ENCODE measurements at places on chromosomes 3 and 15. TPM values are rescaled to one million over a fixed set of nuclear protein-coding genes. Genes with fewer than 3 reads are reported as not detected.

- no peak for DNase-seq
Observed at GRCh38 chr3:11724615-11725339, 81.1 kb upstream of the VGLL4 start.

GRCh38 chr3:24494618-24495325 lies at the start of gene THRB:
Gene THRB, minus strand, starts transcription at chr3:24494850.
- DNase-seq, result no peak

DNA sequence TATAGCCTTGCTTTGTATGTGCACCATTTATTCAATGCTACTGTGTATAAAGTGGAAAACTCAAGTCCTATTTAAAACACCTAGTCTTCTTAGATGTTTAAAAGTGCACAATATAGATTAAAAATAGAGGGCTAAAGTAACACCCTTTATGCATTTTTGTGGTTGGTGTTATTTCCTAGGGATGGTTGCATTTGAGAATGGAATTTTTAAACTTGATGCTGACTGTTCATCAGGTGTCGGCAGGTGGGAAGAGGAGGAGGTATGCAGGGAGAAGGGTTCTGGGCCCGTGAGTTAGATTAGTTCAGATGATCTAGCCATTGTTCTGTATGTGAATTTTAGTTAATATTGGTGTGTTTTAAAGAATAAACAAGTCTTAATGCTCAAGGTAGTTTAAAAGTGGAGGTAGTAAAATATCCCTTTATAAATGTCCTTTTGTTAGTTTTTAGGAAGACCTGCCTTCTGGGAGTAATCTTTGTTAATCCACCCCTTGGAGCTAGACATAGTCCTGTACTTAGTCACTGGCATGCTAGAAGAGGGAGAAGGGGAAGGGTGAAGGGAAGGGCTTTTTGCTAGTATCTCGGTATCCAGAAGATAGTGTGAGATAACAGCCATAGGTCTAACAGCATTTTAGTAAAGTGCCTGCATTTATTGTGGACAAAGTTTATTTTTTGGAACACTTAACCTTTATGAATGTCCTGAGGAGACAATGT lies 8.1 kb upstream of the SRPRB start:
- peak; percentile 24 for DNase-seq

GRCh38 chr3:71780430-71780829 lies 4.5 kb downstream of the PROK2 start:
- no peak for DNase-seq

DNA sequence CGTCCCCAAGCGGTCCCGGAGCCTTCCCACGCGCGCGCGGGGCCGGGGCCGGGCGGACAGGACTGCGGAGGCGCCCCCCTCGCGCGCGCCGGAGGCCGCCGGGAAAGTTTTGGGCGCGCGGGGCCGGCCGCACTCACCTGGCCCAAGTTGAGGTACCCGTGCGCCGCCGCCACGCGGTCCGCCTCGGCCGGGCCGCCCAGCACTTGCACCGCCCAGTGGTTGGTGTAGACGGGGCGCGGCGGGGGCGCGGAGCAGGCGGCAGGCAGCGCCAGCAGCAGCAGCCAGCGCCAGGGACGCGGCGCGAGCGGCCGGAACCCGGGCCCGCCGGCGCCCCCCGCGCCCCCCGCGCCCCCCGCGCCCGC lies 289 bp downstream of the PCSK6 start:
- DNase-seq, result no peak

- DNase-seq, result peak; percentile 3
Observed at GRCh38 chr15:80695911-80696661, 976 bp downstream of the ABHD17C start.

DNA sequence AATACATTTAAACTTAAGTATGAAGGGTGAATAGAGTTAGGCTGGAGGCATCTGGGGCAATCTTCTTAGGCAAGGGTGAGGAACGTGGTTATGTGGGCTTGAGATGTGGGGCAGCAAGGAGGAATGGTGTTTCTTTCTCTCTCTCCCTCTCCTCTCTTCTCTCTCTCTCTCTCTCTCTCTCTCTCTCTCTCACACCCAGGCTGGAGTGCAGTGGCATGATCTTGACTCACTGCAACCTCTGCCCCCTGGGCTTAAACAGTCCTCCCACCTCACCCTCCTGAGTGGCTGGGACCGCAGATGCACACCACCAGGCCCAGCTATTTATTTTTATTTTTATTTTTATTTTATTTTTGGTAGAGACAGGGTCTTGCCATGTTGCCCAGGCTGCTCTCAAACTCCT lies 4.0 kb upstream of the MGA start:
- DNase-seq, result no peak

GRCh38 chr3:78761126-78761525 lies 1006.7 kb downstream of the ROBO1 start:
- DNase-seq, result no peak

GRCh38 chr15:98683831-98684230 lies 35.5 kb downstream of the IGF1R start:
- no peak for DNase-seq

DNA sequence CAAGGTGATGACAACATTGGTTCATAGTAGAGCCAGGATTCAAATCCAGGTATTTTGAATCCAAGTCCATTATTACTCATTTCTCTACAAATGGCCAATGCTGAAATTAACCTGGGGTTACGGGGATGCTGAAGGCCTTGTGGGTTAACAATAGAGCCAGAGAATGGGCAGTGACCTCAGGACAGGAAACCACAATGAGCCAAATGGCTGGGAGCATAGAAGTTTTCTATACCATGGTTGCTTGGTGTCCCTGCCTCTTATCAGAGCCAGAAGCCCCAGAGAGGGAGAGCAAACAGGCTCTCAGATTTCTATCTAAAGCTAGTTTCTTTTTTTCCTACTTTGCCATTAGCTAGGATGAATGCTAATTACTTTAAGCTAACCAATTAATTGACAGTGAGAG lies 82.3 kb downstream of the TNIK start:
- no peak for DNase-seq

GRCh38 chr3:13666781-13667709 lies 118.1 kb downstream of the FBLN2 start:
- DNase-seq, result no peak

DNA sequence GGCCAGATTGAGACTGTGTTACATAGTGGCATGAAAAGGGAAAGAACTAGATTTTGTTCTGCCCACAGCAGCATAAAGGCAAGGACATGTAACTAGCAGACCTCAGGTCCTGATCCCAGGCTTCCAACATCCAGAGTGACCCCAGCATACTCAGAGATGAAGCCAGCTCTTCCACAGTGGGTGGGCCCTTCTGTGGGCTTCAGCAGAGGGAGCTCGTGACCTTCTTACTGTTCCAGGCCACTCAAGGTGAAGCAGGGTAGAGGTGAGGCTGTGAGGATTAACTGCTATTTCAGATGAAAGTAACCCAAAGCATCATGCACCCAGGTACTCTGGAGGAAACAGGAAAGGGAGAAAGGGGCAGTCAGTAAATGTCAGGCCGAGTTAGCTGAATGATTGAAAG lies 905 bp upstream of the SLC24A1 start:
- DNase-seq, result no peak

DNA sequence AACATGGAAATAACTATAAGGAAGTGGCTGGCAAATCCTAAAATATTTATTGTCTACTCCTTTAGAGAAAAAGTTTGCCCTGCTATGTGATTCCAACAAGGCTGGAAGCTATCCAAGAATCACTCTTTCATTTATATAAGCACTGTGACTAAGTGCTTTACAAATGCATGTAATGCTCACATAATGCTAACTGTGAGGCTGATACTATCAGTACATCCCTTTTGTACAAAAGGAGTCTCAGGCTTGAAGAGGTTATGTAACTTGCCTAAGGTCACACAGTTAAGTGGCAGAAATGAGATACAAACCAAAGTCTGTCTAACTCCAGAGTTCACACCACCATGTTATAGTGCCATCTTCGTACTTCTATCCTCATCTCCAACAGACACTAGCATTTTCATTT lies 17.0 kb downstream of the TOPBP1 start:
- peak; percentile 92 for DNase-seq

DNA sequence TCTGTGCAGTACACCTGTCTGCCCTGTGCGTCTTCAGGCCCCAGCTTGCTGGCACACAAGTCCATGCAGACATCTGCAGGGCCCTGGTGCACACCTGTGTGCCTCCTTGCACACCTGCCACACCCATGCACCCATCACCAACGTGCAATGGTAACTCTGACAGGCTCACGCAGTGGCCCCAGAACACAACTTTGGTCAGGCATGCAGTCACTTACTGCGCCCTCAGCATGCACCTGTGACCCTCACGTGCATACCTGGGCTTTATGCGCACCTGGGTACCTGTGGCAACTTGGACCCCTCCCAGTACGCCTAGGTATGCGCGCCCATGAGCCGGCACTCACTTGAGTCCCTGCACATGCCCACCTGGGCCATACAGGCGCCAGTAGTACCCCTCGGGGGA lies 1.7 kb downstream of the PLXND1 start:
- no peak for DNase-seq

DNA sequence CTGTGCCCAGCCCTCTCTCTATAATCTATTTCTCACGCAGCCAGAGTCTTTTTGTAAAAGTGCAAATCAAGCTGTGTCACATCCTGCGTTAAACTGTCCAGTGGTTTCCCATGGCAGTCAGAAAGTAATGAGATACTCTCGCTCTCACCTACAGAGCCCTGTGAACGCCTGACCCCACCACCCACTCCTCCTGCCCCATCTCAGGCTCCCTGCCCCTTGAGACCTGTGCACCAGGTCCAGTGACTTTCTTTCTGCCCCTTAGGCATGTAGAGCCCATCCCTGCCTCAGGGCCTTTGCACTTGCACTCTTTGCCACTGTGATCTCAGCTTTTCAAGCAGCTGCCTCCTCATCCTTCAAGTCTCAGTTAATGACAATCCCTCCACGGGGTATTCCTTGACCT lies 58.3 kb upstream of the RASGRP1 start:
- DNase-seq, result no peak

DNA sequence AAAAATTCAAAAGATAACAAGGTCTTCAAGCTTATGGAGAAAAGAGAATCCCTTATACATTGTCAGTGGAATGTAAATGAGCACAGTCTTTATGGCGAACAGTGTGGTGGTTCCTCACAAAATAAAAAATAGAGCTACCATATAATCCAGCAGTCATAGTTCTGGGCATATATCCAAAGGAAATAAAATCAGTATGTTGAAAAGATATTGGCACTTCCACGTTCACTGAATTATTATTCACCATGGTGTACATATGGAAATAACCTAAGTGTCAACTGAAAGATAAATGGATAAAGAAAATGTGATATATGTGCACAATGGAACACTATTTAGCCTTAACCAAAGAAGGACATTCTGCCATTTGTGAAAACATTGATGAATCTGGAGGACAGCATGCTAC lies 1161.2 kb downstream of the ROBO2 start:
- DNase-seq, result no peak

GRCh38 chr3:72141264-72141663 lies 356.3 kb upstream of the PROK2 start:
- no peak for DNase-seq

- DNase-seq, result no peak
Observed at GRCh38 chr15:64011736-64012135, 34.5 kb downstream of the DAPK2 start.

GRCh38 chr15:88282614-88283013 lies 26.1 kb upstream of the NTRK3 start:
- DNase-seq, result no peak

- DNase-seq, result no peak
Observed at GRCh38 chr3:71703797-71704196, 21.4 kb downstream of the EIF4E3 start.

DNA sequence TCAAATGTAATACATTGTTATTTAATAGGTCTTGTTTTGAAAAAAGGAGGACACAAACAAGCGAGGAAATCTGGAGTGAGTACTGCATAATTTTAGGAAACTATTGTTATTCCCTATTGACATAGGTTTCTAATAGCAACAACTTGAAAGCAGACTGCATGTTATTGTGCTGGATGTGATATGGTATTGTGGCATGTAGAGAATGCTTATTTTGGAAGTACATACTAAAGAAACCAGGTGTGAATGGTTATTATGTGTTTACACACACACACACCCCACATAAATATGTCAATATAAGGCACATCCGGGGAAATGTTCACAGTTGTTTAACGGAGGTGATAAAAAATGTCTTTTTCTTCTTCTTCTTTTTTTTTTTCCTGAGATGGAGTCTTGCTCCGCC lies 5.9 kb upstream of the MORF4L1 start:
- no peak for DNase-seq

- no peak for DNase-seq
Observed at GRCh38 chr15:29220852-29221251, 48.8 kb downstream of the NSMCE3 start.

- DNase-seq, result no peak
Observed at GRCh38 chr3:149215515-149215914, 6.1 kb downstream of the CP start.

- DNase-seq, result peak; percentile 89
Observed at GRCh38 chr3:49799761-49800160, at the start of gene CDHR4. Gene CDHR4, minus strand, starts transcription at chr3:49799873. Its CDS starts 61 bp downstream, at chr3:49799812.

DNA sequence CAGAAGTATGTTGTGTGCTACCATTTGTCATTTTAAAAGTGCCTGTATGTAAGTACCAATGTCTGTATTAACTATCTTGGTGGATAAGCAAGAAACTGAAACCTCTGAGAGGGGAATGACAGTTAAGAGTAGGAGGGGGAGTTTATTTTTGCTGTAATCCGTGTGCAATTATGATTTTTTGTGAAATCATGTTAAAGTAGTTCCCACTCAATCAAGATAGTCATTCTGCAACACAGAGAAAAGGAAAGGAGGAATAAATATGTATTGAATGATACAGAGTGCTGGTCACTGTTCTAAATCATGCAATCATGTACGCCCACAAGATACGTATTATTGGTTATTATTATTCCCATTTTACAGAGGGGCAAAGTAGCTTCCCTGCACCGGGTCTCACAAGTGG lies 105.1 kb upstream of the UBE2E1 start:
- DNase-seq, result no peak

DNA sequence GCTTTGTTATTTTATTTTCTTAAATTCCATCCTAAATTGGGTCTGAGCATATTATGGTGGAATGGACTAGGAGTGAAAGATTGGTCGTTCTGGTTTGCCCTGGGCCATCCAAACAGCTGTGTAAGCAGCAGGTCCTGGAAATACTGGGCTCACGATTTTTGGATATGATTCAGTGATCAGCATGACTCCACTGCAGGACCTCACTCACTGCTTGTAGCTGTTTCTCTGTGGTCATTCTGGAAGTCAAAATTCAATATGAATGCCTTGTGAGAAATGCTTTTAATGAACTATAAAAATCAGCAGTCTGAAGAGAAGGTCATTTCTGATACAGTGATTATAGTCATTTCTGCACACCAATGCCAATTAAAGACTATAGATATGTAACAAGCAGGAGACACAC lies 185.0 kb downstream of the RBMS3 start:
- peak; percentile 29 for DNase-seq

GRCh38 chr15:69750253-69750652 lies 297.6 kb downstream of the RPLP1 start:
- DNase-seq, result no peak

The MYO5C gene
- not detected for total RNA-seq

The KNG1 gene
- not detected for total RNA-seq

The KCNMB3 gene
- total RNA-seq, result 0.22 TPM

The WDR49 gene
- total RNA-seq, result not detected

The DCBLD2 gene
- total RNA-seq, result 214 TPM

The CYP19A1 gene
- not detected for total RNA-seq

The AHSG gene
- total RNA-seq, result not detected

The IL16 gene
- total RNA-seq, result not detected

The PARP15 gene
- total RNA-seq, result not detected

The SUSD5 gene
- 0.43 TPM for total RNA-seq

Measured in HFFc6 (cell line).